ENCODE measurements at places on chromosomes 6 and 20.

- no peak for DNase-seq
Observed at GRCh38 chr6:160180706-160181105, 59.1 kb downstream of the SLC22A1 start.

DNA sequence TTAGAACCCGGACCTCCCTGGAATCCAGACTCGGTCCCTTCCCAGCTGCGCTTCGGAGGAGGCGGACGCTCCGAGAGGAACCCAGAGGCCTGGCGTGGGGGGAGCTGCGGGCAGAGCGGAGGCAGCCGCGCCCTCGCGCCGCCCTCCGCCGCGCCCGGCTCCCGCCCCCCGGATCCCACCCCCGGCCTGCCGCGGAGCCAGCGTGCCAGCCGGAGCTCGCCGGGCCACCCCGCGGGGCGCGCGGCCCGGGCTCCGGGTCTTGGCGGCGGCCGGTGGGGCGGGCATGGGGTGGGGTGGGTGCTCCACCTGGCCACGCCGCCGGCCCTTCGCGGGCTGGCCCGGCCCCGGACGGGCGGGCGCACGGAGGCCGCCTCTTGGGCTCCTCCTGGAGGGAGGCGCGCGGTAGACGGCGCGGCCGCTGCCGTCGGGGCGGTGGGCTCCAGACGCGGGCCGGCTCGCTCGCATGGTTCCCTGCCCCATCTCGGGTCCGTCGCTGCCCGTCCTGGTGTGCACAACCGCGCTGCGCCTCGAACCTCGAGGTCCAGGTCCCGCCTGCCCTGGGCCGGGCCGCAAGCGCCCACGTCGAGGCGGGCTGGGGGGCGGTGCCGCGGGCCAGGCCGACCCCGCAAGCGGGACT lies 592 bp upstream of the CDYL start:
- DNase-seq = peak; percentile 45

DNA sequence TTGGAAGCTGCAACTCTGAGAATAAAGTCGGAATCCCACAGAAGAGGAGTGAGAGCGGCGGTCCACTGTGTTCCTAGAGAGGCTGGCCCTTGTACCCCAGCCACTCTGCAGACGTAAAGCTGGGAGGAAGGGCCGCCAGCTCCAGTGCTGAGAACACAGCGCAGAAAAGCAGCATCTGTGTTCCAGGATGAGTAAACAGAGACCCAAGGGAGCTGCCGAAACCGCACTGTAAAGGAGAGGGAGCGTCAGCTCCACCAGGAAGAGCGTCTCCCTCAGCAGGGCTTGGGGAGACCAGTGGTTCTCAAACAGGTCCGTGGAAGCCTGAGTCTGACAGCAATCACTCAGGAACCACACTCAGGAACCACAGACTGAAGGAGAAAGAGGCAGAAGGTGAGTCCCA lies 134.0 kb downstream of the WDR27 start:
- DNase-seq = no peak

DNA sequence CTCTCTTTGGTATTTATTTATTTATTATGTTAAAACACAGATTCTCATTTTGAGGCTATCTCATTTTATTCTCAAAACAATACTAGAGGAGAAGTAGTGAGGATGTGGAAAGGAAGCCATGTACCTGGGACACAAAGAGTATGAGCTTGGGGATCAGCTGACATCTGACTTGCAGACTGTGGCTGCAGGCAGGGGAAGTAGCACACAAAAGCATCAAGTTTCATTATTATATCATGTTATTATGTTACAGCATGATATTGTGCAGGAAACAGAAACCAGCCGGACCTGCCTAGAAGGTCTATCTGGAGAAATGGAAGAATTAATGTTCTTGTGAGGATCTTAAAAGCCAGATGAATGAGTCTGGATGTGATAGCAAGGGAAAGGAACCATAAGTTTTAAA lies 248.2 kb downstream of the KHDC1L start:
- DNase-seq = no peak

GRCh38 chr6:152147269-152147668 lies 339.8 kb downstream of the ESR1 start:
- DNase-seq = no peak

GRCh38 chr6:159679091-159680077 lies 13.7 kb downstream of the SOD2 start:
- DNase-seq = no peak

GRCh38 chr20:18321316-18321715 lies 33.0 kb downstream of the ZNF133 start:
- DNase-seq = no peak

DNA sequence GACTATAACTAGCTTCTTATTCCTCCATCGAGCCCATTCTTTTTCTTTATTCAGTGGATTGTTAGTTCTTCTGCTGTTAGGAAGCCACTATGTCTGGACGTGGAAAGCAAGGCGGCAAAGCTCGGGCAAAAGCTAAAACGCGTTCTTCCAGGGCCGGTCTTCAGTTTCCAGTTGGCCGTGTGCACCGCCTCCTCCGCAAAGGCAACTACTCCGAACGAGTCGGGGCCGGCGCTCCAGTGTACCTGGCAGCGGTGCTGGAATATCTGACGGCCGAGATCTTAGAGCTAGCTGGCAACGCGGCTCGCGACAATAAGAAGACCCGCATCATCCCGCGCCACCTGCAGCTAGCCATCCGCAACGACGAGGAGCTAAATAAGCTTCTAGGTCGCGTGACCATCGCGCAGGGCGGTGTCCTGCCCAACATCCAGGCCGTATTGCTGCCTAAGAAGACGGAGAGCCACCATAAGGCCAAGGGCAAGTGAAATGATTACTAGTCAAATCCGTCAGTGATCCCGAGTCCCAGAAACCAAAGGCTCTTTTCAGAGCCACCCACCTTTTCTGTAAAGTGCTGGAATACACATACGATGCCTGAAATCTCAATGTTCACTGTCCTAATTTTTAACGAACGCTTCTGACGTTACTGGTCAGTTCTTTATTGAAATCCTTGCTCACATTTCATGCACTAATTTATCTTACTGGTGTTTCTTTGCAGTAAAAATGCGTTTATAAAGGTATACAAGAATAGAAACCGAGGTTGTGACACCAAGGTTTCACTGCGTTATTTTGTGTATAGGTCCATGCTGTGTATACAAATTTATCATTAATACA lies 129.9 kb downstream of the HFE start:
- DNase-seq = peak; percentile 79

DNA sequence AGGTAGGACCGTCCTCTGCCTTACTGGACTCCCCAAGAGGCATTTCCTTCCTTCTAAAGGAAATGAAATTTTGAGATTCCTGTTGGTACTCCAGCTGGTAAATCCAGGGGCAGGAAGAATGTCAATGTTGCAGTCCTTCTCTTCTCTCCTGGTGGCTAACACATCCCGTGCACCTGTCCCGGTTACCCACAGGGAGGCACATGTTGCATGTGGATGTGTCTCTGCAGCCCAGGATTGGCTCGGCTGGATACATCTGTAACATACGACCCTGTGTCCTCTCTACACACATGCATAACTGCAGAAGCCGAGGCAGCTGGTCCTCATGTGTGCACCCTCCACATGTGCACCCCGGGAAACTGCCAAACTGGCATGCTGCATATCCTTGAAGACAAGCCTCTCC lies 1.3 kb upstream of the LRFN2 start:
- DNase-seq = no peak

- no peak for DNase-seq
Observed at GRCh38 chr20:48849299-48849698, 21.5 kb upstream of the PREX1 start.

GRCh38 chr6:142429195-142429594 lies 127.4 kb downstream of the ADGRG6 start:
- DNase-seq = no peak

DNA sequence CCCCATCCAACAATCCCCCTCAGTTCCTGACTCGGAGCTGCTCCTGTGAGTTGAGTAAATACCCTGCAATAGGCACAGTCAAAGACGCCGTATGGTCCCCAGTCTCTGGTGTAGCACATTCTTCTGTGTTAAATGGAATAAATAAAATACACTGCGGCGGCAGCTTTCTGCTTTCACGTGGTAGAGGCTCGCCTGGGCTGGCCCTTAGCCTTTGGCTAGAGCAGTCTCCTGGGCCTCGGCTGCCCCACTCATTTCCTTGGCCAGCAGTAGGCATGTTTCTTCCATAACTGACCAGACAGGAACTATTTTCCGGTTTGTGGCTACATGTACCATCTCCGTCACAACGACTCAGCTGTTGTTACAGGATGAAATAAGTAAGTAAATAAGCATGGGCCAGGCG lies 20.7 kb downstream of the SERPINB6 start:
- DNase-seq = no peak

DNA sequence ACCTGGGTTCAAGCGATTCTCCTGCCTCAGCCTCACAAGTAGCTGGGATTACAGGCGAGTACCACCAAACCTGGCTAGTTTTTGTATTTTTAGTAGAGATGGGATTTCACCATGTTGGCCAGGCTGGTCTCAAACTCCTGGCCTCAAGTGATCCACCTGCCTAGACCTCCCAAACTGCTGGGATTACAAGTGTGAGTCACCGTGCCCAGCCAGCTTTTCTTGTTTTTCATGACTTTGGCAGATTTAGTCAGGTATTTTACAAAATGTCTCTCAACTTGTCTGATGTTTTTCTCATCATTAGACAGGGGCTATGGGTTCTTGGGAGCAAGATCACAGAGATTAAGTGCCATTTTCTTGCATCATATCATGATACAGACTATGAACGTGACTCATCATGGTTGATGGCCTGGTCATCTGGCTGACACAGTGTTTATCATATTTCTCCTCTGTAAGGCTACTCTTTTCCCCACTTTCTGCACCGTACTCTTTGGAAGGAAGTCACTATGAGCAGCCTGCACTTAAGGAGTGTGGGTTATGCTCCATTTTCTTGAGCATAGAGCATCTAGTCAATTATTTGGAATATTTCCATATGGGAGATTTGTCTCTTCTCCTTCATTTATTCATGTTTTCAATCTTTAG lies 67.8 kb downstream of the RNF182 start:
- no peak for DNase-seq

GRCh38 chr6:55473722-55474121 lies 105.3 kb downstream of the HMGCLL1 start:
- DNase-seq = no peak

DNA sequence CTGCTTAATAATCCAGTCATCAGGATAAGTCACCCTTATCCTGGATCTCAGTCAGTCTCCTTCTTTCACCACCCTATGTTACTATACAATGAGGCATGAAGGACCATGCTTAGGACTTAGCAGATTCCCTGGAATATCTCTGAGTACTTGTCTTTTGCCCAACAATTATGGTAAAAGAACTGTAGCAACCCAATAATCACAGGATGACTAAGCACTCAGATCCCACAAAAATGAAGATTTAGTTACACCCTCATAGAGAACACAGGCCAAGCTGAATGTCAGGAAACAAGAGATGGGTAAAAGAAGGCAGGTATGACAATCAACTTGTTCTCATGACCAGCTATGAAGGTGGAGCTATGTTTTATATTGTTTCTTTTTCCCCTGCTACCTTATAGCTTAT lies 91.4 kb downstream of the EDN1 start:
- DNase-seq = no peak

DNA sequence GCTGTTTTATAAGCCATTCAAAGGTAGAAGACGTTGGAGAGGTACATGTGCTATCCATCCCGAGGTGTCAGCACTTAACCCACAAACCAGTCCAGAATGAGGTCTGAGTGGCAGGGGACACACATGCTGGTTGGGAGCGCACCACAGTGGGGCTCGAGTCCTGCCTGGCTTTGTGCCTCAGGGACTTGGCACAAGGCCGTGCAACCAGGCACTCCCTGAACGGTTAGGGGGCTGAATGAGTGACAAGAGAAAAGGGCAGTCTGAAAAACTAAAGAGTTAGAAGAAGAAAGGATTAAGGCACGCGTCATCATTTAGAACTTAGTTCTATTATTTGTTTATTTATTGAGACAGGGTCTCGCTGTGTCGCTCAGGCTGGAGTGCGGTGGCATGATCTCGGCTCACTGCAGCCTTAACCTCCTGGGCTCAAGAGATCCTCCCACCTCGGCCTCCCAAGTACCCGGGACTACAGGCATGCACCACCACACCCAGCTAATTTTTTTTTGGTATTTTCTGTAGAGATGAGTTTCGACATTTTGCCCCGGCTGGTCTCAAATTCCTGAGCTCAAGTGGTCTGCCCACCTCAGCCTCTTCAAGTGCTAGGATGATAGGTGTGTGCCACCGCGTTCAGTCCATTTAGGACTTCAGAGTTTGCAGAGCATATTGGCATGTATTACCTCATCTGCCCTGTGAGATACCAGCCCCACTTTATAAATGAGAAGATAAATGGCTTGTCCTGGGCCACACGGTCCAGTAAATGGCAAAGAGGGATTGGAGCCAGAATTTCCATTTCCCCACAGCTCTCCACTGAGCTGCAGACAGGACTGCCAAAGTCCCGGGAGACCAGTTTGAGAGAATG lies 47.4 kb upstream of the IRF4 start:
- DNase-seq = no peak

DNA sequence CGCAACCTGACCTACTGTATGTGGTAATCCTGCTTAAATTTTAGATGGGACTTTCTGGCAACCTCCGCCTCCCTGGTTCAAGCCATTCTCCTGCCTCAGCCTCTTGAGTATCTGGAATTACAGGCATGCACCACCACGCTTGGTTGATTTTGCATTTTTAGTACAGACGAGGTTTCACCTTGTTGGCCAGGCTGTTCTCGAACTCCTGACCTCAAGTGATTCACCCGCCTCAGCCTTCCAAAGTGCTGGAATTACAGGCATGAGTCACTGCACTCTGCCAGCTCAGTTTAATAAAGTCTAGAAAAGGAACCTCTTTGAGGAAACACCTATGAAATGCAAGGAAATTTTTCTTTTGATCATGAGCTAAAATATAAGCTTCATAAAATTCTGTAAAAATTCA lies 9.0 kb upstream of the PLCB4 start:
- no peak for DNase-seq

GRCh38 chr6:119090256-119090655 lies 11.8 kb upstream of the FAM184A start:
- no peak for DNase-seq

- no peak for DNase-seq
Observed at GRCh38 chr6:26459023-26459810, 1.5 kb downstream of the BTN2A1 start.

- DNase-seq = no peak
Observed at GRCh38 chr6:98333273-98333672, 501.1 kb upstream of the POU3F2 start.

GRCh38 chr6:166588691-166589336 lies 2.3 kb upstream of the RAMACL start:
- no peak for DNase-seq

- DNase-seq = no peak
Observed at GRCh38 chr6:14730654-14731053, 515.2 kb upstream of the JARID2 start.

GRCh38 chr20:59439243-59439642 lies 138.8 kb downstream of the EDN3 start:
- DNase-seq = no peak

GRCh38 chr6:138979813-138980668 lies 8.0 kb downstream of the REPS1 start:
- no peak for DNase-seq

- DNase-seq = no peak
Observed at GRCh38 chr6:123332070-123332469, 304.7 kb downstream of the TRDN start.

GRCh38 chr20:52410731-52411234 lies 219.2 kb upstream of the ZFP64 start:
- DNase-seq = no peak

All from activated T-helper 1 cell treated with anti-CD3 and anti-CD28 coated beads, Interleukin-12 subunit alpha, Interleukin-12 subunit beta, Interleukin-2, Interleukin-4 antibody, amounts not matched to agents 30 ng/mL and 10 ng/mL and 1 ng/mL, durations not matched to agents 14 hours and 24 hours and 36 hours (primary cell).